NT2/D1 (cell line): ENCODE measurements at places on chromosomes 3 and 15.

GRCh38 chr3:56201407-56201806, 266.9 kb downstream of the ERC2 start:
- no peak for DNase-seq

DNA sequence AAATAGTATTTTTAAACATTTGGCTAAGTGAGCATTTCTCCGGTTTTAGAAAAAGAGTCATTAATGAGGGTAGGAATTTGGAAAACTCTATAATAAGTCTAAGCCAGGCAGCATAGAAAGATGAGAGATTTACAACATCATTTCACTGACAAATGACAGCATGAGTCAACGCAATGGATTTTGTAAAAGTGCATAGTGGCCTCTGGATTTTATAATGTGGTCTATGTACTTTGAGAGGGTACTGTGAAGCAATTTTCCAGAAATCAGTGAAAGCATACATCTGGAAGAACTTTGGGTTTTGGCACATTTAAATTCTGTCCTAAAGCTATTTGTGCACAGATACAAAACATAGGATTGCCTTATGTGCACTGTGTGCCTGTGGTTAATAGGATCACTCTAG, 130.8 kb upstream of the CCNL1 start:
- DNase-seq: no peak

GRCh38 chr3:40723083-40723660, 198.4 kb downstream of the ZNF621 start:
- no peak for DNase-seq

DNA sequence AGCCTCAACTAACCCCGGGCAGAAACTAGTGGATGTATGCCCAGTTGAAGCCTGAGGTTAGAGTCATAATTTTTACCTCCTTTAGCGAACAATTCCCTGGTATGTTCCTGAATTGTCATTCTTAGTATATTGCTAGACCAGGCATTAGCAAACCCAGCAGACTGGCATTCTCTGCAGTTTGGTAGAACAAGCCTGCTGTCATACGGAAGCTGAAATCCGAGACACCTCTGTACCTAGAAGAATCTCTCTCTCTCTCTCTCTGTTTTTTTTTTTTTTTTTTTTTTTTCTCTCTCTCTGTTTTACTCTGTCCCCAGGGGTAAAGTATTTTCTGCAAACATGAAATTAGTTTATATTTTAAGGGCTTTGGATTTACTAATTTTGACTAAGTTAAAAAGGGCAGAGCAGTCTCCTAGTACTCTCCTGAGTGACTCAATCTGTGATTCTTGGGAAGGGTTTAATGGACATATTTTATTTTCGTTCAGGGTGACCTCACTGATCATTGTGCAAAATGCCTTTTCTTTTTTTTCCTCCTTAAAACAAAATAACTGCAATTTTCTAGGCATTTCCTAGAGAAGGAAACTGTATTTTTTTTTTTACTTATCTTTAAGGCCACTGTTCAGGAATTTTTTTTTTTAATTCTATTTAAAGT, 133.6 kb upstream of the ICE2 start:
- no peak for DNase-seq

- no peak for DNase-seq
Observed at GRCh38 chr3:43692971-43693370, 2.2 kb downstream of the ABHD5 start.

GRCh38 chr3:194690501-194691372, 5.1 kb downstream of the FAM43A start:
- DNase-seq: no peak

DNA sequence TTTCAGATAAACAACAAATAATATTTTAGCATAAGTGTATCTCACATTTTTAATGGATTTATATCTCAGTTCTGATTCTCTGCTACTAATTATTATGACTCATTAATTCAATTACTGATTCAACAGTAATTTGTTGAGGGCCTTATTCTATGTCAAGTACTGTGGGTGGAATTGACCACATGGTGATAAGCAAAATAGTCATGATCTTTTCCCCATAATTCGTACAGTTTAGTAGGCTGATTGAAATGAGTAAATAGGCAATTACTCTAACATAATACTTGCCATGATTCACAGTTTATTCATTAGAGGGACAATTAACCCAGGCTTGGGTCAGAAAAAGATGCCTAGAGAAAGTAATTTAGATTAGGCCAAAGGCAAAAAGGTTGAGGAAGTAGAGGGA, 60.9 kb upstream of the SLC4A7 start:
- DNase-seq: no peak

GRCh38 chr15:57493351-57493750, 98.4 kb upstream of the MYZAP start:
- DNase-seq: no peak
